IPS-NIHi11 (cell line): ENCODE measurements at places on chromosomes 11 and 22.

GRCh38 chr11:66317322-66317722 is 478 bp upstream of the CD248 start:
- DNase-seq: no peak

DNA sequence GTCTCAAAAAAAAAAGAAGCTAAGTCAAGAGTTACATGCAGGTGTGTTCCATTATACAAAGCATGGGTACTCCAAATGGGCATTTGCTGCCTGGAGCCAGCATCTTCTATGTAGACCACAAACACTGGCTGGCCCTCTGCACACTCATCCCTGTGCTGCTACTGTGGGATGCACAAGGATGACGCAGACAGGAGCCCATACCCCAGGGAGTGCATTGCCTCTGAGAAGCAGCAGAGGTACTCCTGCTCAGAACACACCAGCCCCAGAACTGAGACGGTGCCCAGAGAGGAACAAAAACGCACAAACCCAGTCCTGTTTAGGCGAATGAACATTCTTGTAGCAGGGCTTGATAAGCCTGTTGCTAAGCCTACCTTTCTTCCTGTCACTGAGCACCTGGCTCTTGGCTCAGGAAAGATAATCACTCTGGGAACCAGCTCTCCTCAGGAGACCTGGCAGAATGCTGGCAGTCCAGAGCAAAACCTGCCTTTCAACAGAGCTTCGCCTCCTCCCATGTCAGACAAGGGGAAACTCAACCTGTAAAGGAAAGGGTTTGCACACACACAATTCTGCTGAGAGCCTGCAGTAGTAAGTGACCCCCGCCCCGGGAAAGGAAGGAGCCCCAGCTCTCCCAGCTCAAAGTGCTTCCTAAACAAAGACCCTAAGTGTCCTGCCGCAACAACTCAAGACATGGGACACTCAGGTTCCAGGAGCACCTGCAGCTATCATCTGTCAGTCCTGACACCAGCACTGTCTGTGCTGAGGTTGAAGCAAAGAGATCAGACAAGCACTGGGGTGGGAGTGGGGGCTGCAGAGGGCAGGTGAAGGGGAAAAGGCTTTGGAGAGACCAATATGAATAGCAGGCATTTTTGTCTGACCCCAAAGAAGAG is 145.7 kb downstream of the TENM4 start:
- no peak for DNase-seq

- DNase-seq: no peak
Measured at GRCh38 chr22:45636683-45637082, 35.0 kb upstream of the ATXN10 start.

GRCh38 chr11:126514061-126514693 is 158.7 kb downstream of the ST3GAL4 start:
- no peak for DNase-seq

- DNase-seq: no peak
Measured at GRCh38 chr11:696955-697491, 1.4 kb downstream of the TMEM80 start.

- no peak for DNase-seq
Measured at GRCh38 chr22:48478124-48478523, 1349.5 kb downstream of the BRD1 start.

GRCh38 chr11:20887137-20887536 is 217.8 kb downstream of the NELL1 start:
- DNase-seq: no peak

DNA sequence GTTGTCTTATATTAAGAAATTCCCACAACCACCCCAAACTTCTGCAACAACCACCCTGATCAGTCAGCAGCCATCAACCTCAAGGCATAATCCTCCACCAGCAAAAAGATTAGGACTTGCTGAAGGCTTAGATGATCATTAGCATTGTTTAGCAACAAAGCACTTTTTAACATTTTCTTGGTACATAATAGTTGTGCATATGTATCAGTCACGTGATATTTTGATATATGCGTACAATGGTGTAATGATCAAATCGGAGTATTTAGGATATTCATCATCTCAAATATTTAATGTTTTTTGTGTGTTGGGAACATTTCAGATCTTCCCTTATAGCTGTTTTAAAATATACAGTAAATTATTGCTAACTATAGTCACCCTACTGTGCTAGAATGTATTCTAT is 73.5 kb upstream of the API5 start:
- DNase-seq: no peak

DNA sequence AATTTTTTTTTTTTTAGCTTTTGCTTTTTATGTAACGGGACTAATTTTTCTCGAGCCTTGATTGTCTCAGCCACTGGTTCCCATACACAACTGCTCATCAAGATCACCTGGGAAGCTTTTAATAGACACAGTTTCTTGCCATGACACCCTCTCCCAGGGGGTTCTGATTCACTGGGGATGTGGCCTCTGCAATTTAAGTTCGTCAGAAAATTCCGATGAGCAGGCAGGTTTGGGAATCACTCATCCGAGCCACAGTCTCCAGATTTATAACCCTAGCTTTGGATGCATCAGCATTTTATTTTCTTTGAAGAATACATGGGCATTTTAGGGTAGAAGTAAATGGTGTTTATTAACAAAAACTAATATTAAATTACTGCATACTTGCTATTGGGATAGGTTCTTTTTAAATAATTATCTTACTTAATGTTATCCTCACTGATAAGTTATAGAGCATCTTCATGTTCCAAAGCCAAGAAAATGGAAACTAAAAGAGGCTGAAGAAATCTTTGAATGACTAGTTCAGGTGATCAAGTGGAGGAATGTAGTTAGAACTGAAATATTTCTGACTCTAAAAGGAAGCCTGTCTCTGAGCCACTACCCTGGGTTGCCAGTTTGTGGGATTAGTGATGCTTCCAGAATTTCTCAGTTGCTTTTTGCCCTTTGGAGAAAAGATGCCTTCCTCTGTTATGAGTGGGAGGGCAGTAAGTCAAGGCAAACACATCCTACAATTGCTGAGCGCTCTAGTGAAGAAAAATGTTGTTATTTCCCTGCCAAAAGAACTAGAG is 319.0 kb downstream of the DDX10 start:
- no peak for DNase-seq

DNA sequence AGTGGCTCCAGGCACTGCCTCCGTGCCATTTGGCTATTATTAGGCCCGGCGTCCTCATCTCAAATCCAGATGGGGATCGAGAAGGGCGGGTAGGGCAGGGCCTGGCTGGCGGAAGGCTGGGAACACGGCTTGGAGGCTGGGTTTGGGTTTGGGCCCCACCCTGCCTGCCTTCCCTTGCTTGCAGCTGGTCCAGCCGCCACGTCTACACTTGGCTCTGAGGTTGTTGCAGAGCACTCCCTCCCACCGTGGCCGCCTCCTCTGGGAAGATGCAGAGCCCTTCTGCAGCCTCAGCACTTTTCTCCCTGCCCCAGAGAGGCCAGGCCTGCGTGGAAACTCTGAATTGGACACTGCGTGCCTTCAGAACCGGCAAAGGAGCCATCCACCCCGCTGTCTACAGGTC is 5.2 kb upstream of the SMTN start:
- no peak for DNase-seq

DNA sequence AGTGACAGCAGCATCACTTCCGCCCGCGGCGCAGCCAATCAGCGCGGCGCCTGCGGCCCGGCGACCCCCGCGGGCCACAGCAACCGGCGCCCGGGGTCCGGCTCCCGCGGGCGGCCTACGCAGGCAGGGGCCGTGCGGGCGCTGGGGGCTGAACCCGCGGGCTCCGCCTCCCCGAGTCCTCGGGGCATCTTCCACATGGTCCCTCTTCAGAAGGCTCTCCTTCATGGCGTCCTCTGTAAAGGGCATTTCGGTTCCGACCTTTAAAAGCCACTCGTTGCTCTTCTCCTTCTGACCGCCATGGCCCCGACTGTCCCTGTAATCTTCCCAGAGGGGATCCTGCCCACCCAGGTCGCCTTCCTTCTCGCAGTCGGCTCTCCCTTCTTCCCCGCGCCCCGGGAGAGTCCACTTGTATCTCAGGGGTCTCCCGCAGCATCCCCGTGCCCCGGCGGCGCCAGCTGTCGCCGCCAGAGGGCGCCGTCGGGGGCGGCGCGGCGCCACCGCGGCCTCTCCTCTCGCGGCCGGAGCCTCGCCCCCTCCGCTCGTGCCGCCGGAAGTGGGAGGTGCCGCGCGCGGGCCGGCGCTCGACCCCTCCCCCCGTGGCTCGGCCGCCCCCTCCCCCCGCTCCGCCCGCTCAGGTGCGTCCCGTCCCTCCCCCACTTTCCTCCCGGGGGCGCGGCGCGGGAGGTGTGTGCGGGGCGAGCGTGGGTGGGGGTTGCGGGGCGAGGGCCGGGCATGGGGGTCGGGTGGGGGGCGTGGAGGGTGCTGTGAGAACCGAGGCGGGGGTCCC is at the start of gene RNF214:
TSS of gene RNF214 (plus strand) at position 580 of the 787 bp plus-strand sequence. CDS start 1,602 bp downstream, outside the sequence.
- DNase-seq: peak; percentile 99
